Right renal cortex interstitium (tissue), 3 donors: ENCODE measurements at places on chromosomes 5 and 9. TPM values are rescaled to one million over a fixed set of nuclear protein-coding genes. Genes with fewer than 3 reads are reported as not detected.

DNA sequence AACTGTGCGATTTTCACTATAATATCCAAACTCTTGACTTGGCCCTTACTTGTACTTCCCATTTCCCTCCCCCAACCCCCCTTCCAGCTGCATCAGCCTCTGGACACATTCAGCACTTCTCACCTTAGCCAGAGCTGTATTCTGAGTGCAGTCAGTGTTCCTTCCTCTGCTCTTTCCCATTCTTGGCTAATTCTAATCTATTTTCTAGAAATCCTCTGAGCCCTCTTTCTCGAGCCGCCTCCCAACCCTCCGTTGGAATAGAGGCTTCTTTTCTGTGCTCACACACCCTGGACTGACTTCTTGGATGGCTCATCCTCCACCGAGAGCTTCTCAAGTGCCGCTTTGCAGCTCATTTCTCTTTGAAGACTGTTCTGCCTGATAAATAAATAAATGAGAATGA, 188.8 kb downstream of the NTRK2 start:
- DNase-seq = no peak

- no peak for DNase-seq
These were observed 22.7 kb upstream of the LECT2 start for GRCh38 chr5:135977375-135977928.

DNA sequence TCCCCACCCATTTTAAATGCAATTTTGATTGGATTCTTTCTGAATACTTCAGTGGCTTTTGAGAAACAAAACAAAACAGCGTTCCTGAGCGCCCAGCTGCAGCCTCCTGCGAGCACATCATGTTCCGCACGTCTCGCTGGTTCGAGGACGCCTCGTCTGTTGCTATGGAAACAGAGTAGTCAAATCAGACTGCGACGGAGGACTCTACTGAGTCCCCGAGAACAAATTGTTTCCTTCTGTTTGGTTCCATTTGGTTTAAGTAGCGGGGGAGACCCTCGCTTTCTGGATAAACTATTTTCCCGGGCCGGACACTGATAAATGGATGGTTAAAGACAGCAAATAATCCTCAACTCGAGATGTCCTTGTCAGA, 69.0 kb downstream of the SLC28A3 start:
- peak; percentile 69 for DNase-seq

DNA sequence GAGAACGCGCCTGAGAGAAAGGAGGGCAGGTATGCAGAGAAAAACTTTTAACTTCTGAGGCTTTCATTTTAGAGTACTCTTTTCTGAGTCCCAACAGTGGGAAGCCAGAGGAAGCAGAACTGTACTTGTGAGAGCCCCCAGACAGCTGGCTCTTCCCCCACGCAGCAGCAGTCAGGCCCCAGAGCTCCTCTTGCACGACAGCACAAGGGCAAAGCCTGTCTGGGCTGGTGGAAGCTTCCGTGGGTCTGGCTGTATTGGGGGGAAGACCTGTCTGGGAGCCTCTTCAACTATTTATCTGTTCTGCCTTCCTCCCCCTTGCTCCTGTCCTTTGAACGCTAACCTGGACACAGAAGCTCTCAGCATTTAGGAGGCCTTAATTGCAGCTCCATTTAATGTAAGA, 68.2 kb downstream of the THBS4 start:
- DNase-seq = no peak

GRCh38 chr9:19018201-19018600, 14.8 kb downstream of the SAXO1 start:
- no peak for DNase-seq

DNA sequence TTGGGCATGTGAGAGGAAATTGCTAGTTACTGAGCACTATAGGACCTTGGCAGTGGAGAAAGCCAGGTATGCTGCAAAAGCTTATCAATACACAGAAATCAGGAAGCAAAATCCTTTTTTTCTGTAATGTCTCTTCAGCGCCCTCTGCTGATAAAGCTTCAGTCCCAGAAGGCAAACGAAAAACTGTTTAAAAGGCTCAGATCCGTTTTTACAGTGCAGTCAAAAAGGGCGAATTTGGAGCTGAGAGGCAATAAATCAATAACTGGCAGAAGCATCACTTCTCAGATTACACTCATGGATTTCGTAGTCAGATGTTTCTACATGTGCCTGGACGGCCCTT, 1.1 kb upstream of the MAN2A1 start:
- DNase-seq = no peak

Gene SLC22A4
- 6.2 TPM for polyA plus RNA-seq

DNA sequence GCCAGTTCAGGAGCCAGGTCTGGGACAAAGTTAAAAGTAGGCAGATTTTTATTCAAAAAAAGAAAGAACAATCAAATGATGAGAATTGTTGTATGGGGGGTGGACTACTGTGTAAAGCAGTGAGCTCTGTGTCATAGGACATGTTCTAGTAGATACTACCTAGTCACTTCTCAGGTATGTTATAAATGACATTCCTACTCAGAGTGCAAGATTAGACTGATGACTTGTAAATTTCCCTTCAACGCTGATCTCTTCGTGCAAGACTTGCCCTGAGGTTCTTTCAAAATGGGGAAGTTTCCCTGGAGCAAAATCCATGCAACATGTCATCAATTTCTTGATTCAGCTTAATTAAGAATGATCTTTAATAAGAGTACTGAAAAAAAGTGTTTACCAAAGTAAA, 175.1 kb downstream of the RORB start:
- no peak for DNase-seq

Gene PNPLA7
- 2.3 TPM for polyA plus RNA-seq

DNA sequence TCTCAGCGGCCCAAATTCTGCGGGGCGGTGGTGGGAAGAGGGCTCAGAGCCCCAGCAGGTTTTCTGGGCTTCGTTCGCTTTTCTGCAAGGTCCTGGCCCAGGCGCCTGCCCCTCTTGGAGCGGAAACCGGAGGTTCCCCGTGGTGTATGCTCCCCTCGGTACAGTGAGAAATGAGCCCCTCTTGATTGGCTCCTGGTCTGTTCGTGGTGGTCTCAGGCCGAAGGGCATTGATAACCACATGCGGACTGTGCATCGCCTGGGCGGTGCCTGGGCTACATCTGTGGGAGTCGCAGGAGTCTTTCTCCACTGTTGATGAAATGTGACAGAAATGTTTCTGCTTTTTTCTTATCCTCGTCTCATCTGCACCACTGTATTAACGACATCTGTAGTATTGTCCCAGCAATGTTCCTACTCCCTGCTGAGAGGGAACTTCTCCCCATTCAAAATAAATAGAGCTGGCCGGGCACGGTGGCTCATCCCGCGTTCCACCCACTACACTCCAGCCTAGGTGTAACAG, 682 bp downstream of the MAN1B1 start:
- no peak for DNase-seq

Gene NEURL1B
- 16.3 TPM for polyA plus RNA-seq

DNA sequence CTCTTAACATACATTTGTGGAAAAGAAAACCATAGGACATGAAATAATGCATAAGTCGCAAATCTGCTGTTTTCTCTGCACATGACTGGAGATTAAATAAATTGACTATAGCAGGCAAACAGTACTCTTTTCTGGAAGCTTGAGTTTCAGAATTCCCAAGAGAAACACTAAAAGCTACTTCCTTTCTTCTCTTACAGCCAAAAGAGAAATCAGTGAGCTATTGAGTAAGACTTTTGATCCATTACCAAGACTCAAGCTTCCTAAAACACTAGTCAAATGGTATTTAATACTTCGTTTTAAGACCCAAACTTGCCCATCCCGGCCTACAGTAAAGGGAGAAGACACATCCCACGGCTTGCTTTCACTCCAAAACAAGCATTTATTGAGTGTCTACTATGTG, 335.8 kb upstream of the PUM3 start:
- DNase-seq = no peak

- DNase-seq = no peak
These were observed 239.0 kb downstream of the FSTL4 start for GRCh38 chr5:133373121-133373870.

GRCh38 chr5:144048259-144048856, 122.1 kb downstream of the YIPF5 start:
- no peak for DNase-seq

DNA sequence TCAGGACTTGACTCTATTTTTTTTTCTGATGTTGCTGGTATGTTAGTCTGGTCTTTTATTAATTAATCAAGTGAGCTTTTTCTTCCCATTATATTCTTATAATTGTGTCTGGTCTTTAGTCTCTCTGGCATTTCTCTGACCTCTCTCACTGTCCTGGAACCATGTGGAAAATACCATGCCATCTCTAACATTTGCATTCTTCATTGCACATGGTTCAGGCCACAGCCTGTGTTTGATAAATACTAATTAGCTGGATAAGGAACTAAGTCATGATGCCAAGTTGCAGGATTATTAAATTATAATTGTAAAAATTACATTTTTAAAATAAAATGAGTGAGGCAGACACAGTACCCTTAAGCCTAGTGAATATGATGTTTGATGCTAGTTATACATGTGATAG, 155.6 kb downstream of the EDIL3 start:
- no peak for DNase-seq

Gene UGT3A1
- polyA plus RNA-seq = 125 TPM

DNA sequence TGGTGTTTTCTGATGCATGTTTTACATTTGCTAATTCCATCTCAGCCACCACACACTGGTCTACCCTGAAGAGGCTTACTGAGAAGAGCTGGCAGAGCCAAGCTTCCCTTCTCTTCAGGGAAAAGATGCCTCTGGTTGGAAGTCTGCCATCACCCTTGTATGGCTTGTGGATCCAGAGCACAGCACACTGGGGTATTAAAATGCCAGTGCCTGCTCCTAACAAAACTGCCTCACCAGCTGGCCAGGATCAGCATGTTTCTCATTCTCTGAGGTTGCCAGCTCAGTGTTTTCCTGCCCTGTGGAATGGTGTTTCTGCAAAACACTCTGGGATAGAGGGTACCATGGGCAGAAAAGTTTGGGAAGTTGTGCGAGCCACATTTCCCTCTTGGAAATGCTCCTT, 31.6 kb upstream of the ZNF618 start:
- DNase-seq = no peak

DNA sequence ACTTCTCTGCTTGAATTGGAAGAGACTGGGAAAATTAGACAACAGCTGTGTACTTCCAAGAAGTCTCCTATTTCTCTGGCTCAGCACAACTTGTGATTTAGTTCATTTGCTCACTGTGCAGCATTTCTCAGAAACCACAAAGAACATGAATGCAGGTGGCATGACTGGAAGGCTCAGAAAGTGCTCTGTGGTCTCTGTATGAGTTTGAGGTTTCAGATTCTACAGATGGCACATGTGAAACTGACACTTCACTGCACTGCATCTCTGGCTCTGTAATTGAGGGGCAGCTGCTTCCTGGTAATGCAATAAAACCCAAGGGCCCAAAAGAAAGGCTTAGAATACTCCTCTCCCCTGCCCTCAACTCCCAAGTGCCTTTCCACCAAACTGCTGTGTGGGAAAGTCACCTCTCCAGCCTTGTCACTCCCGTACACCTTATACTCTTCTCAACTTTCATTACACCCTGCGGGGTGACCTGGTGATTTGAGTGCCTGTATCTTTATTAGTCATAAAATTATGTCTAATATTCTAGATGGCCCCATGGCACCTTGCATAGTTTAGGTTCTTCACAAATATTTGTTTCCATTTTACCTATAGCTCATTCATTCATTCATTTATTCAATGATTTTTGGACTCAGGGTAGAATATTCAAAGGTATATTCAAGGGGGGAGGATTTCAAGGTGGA, 82.5 kb downstream of the ESM1 start:
- DNase-seq = no peak

GRCh38 chr5:8340739-8341344, 471.9 kb downstream of the MTRR start:
- no peak for DNase-seq

GRCh38 chr9:87336914-87337333, 160.7 kb upstream of the DAPK1 start:
- DNase-seq = peak; percentile 61

Gene FANCC
- 22.3 TPM for polyA plus RNA-seq

Gene TMEM252
- 8.5 TPM for polyA plus RNA-seq

GRCh38 chr5:150112201-150113046, 26.1 kb upstream of the CSF1R start:
- DNase-seq = no peak

DNA sequence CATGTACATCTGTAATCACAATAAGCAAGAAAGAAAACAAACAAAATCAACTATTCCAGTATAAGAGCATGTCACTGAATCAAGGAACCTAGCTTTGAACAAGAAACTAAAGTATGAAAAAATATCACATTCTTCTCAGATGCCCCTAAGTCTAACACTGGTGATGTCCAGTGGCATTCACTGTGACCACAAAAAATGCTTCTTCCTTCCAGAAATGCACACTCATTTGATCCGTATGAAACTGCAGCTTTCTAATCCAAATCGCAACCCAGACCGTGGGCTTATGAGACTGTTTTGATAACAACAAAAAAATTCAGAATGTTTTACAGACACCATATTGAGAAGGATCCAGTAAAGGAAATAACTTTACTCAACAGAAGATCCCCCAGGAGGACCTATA, 320.1 kb upstream of the TARS1 start:
- DNase-seq = no peak

Gene GGTA1
- 6.7 TPM for polyA plus RNA-seq

DNA sequence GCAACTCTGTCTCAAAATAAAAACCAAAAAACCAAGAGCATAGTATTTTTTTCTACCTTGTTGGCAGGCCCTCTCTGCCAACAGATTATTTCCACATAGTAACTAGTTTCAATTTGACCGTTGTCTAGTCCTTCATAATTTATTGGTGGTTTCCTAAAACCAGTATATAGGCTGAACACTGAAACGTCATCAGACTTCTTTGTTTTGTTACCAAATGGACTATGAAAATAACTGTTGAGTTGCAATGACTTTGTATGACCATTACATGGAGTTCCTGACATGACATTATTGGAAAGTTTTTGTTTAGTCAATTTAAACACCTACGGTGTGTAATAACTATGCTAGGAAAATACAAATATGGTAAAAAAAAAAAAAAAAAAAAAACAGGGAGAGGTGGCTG, 1.7 kb downstream of the AGGF1 start:
- DNase-seq = no peak

Gene LECT2
- polyA plus RNA-seq = 2.1 TPM

Gene EIF4E1B
- not detected for polyA plus RNA-seq

DNA sequence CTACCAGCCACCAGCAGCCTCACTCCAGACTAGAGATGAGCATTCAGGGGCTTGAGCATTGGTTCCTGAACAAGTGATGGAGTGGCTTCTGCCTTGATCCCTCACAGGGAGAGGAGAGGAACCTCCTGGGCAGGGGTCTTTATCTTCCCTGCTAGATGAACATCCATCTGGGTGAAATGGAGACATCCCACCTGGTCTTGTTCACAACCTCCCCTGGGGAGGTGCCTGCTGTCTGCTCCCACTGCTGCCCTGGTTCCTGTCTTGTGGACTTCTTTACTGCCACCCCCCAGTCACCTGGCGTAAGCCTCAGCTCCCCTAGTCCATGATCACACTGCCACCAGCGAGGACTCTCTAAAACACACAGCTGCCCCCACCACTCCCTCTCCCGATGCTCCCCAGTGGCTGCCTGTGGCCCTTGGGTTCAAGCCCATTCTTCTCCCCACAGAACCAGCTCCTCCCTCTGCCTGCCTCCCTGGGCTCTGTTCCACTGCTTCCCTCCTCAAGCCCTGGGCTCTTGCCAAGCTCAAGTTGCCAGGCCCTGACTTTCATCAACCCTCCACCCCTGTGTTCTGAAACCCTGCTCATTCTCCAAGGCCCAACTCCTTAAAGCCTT, 51.5 kb downstream of the COL15A1 start:
- DNase-seq = no peak

- no peak for DNase-seq
These were observed 30.7 kb upstream of the AUH start for GRCh38 chr9:91392435-91392834.

Gene MEIKIN
- 0.19 TPM for polyA plus RNA-seq
